Tracheal epithelial cell (primary cell): ENCODE measurements at places on chromosomes 13 and 19. TPM values are rescaled to one million over a fixed set of nuclear protein-coding genes. Genes with fewer than 3 reads are reported as not detected.

Gene GRK1
- not detected in 2 replicates for total RNA-seq

Gene RNASEH2A
- total RNA-seq: 9.2 and 14.7 TPM in 2 replicates

Gene PPM1N
- 0.64 and 1.4 TPM in 2 replicates for total RNA-seq

Gene OR7C1
- under 0.01 TPM in 1 of 2 replicates, not detected in the other for total RNA-seq

Gene USPL1
- total RNA-seq: 9.6 and 16.4 TPM in 2 replicates

Gene PTPRS
- 29.6 and 35.7 TPM in 2 replicates for total RNA-seq

Gene CRB3
- total RNA-seq: 42.0 and 79.0 TPM in 2 replicates

Gene OVOL3
- total RNA-seq: not detected in 2 replicates

Gene PPP1R37
- 42.0 and 43.6 TPM in 2 replicates for total RNA-seq

Gene ELAVL3
- total RNA-seq: not detected in 2 replicates

Gene SHISA7
- not detected in 2 replicates for total RNA-seq

Gene LILRB3
- total RNA-seq: not detected in 2 replicates

Gene C19orf81
- total RNA-seq: 0.72 TPM in 1 of 2 replicates, not detected in the other

Gene KLK7
- 3.2 and 13.0 TPM in 2 replicates for total RNA-seq

Gene NCAN
- total RNA-seq: not detected in 2 replicates

Gene C19orf67
- 0.48 TPM in 1 of 2 replicates, not detected in the other for total RNA-seq

Gene KRTDAP
- 3.1 TPM in 1 of 2 replicates, not detected in the other for total RNA-seq

Gene ATP8B3
- 1.2 TPM in 1 of 2 replicates, not detected in the other for total RNA-seq

Gene SYNGR4
- total RNA-seq: not detected in 2 replicates

Gene CPB2
- under 0.01 TPM in 1 of 2 replicates, not detected in the other for total RNA-seq

Gene CHST8
- total RNA-seq: 0.43 TPM in 1 of 2 replicates, not detected in the other

Gene MEDAG
- total RNA-seq: not detected in 2 replicates

Gene FAM32A
- 82.3 and 108 TPM in 2 replicates for total RNA-seq

Gene AXL
- total RNA-seq: 32.0 and 83.6 TPM in 2 replicates

Gene PRR19
- under 0.01 and 0.43 TPM in 2 replicates for total RNA-seq

Gene BCAM
- total RNA-seq: 24.3 and 36.0 TPM in 2 replicates

Gene RGS9BP
- total RNA-seq: under 0.01 and 0.64 TPM in 2 replicates

Gene CYP4F12
- total RNA-seq: 6.8 TPM in 1 of 2 replicates, not detected in the other

Gene ARHGAP33
- total RNA-seq: under 0.01 TPM in 1 of 2 replicates, not detected in the other

Gene KLK3
- total RNA-seq: under 0.01 and 0.43 TPM in 2 replicates

Gene COX6B2
- 0.64 TPM in 1 of 2 replicates, not detected in the other for total RNA-seq

Gene KLK14
- not detected in 2 replicates for total RNA-seq

Gene PGLYRP1
- total RNA-seq: not detected in 2 replicates

Gene JAK3
- 0.43 and 1.4 TPM in 2 replicates for total RNA-seq
